ENCODE measurements at places on chromosomes 1 and 21.

- DNase-seq, result no peak
Observed at GRCh38 chr1:185663771-185664296, 70.4 kb upstream of the HMCN1 start.

GRCh38 chr1:110746644-110747259, 72.0 kb upstream of the KCNA3 start:
- no peak for DNase-seq

GRCh38 chr1:219880765-219881457, 47.4 kb downstream of the SLC30A10 start:
- DNase-seq, result no peak

DNA sequence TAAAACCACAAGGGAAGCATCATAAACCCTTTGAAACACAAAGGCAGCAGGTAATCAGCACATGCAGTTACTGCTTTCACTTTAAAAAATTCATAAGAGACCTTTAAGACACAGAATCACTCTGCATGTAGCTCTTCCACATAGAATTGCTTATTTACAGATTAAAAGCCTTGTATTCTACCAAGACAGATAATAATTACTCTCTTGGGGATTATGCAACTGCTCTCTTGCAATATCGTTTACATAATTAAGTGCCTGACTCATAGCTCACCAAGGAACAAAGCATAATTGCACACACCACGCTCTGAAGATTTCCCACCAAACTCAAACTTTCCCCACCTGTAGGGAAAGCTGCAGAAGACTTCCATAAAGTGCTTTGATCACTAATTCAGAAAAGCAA, 87.9 kb downstream of the VAV3 start:
- no peak for DNase-seq

DNA sequence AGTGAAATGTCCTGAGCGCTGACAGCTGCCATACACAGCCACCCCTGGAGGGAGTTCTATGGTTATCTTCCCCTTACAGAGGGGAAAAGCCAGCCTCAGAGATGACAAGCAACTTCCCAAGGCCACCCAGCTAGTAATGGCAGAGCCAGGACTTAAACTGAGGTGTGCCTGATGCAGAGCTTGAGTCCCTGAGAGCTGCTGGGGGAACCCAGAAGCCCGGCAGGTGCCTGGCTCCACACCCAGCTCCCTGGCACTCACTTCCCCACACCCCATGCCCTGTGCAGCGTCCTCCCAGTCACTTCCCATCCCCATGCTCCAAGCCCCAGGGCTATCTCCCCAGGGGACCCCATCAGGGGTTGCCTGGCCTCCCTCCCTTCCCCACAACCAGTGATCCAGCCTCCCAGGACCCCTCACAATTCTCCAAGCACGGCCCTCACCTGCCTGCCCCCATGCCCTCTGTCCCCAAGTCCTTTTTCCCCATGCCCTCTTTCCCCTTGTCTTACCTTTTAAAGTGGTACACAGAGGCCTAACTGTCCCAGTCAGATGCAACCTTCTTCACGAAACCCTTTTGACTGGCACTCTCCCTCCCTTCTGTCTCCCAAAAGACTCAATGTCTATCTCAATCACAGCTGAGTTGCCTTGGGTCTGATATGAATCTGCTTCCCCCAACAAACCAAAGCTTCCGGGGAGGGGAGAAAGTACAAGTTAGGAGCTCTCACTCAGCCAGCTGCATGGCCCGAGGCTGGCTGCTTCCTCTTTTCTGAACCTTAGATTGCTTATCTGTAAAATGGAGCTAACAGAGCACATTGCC, 39.8 kb upstream of the LRP8 start:
- DNase-seq, result no peak

GRCh38 chr1:105027838-105028471, 1278.3 kb downstream of the AMY1C start:
- no peak for DNase-seq

- peak; percentile 98 for DNase-seq
Observed at GRCh38 chr21:33915368-33916199, at the start of gene ATP5PO. ATP5PO (minus strand) TSS chr21:33915804; CDS start chr21:33915763, 41 bp downstream.

DNA sequence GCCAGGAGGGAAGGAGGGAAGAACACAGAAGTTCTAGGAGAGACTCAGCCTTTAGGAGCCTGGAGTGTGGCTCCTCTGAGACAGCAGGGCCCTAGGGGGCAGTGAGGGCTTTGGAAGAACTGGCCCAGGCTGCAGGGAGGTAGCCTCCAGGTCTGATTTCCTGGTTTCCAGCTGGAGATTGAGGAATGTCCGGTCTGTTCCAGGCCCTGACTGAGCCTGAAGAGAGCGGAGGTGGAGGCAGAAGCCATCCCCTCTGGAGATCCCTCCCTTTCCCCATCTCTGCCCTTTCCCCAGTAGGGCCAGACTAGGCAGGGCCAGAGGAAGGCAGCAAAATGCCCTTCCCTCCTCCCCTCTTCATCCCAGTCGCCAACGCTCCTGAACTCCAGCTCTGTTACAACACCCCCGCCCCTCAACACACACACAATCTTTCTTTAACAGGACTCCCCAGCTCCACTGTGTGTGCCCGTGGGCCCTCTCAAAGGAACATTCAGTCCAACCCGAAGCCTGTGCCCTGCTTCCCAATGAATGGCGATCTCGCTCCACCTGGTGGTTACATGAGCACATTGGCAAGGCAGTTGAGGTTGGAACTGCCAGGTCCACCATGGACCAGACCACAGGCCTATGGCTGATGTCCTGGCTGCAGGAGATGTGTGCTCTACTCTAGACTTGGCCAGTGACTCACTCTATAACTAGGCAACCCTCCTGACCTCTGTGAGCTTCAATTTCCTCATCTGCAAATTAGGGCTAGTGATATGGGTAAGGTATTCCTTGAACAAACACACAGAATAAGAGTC, 32.0 kb downstream of the MAP7D1 start:
- DNase-seq, result peak; percentile 79

DNA sequence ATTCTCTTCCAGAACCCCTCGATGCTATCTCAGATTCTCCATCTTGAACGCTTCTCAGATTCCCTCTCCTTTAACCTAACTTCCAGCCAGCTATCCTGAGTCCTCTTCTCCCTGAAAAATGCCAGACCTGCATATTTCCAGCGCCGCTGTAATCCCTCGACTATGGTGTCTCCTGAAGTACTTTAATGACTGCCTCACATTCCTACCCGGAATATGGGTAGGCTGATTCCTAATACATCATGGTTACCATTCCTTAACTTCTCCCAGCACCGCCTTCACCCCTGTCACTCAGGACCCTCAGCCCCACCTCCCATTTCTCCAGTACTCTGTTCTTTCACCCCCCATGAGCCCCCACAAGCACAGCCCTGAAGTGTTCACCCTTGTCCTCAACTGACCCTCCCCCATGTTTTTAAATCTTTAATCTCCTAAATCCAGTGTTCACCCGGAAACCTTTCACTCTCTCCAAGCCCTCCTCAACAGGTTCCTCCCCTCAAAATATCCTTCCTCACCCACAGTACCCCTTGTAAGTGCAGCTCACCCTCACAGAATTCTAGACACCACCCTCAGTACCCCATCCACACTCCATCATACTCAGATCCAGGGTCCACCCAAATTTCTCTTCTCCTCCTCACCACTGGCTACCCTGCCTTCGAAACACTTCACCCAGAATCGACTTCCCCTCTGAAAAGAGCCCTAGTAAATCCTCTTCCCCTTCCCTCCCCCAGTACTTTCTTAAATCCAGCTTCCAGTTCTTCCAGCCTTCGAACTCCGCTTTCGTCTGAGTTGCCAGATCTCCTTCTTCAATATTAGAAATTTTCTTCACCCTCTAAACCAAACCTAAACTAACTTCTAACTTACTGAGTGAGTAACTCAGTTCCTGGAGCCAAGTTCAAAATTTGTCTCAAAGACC, 922 bp downstream of the CPT2 start:
- DNase-seq, result peak; percentile 15

GRCh38 chr1:181081395-181081794, 7.1 kb upstream of the IER5 start:
- peak; percentile 24 for DNase-seq

DNA sequence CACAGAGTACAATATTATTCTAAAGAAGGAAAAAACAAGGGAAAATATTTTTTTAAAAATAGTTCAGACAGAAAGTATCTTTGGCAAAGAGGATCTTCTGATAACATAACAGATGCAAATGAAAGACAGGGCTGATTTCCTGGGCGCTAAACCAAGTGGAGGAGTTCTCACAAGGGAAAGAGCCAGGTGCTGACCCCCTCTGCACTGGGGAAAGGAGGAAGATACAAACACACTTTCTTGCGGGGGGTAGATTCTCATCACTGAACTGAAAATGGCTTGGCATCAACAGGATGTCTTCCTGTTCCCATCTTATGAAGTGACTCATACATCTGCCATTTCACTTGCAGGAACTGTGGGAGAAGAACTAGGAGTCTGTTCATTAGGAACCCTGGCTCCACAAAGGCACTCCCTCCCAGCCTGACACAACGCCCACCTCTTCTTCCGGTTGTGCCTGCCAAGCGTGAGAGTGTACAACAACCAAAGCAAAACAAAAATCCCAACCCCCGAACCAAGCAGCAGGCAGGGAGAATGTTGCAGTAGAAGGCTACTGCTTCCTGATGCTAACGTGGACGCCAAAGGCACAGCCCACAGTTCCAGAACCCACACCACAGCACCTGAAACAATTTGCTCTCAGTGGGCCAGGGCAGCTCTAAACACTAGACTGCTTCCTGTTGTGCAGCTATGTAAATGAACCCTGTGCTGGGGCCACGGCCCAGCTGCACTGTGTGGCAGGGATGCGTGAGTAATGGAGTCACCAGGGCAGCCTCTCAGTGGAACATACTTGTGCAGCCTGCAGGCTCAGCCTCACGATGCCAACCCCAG, 51.0 kb downstream of the GADD45A start:
- DNase-seq, result peak; percentile 95

DNA sequence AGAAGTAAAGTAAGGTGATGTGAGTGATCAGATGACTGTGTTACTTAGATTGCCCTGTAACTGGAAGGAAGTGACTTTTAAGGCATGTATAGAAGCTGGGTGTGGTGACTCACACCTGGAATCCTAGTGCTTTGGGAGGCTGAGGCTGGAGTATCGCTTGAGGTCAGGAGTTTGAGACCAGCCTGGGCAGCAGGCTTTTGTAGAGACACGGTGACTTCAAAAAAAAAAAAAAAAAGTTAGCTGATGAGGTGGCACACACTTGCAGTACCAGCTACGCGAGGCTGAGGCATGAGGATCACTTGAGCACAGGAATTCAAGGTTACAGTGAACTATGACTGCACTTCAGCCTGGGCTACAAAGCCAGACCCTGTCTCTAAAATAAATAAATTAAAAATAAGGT, 2.3 kb upstream of the USP16 start:
- DNase-seq, result no peak

DNA sequence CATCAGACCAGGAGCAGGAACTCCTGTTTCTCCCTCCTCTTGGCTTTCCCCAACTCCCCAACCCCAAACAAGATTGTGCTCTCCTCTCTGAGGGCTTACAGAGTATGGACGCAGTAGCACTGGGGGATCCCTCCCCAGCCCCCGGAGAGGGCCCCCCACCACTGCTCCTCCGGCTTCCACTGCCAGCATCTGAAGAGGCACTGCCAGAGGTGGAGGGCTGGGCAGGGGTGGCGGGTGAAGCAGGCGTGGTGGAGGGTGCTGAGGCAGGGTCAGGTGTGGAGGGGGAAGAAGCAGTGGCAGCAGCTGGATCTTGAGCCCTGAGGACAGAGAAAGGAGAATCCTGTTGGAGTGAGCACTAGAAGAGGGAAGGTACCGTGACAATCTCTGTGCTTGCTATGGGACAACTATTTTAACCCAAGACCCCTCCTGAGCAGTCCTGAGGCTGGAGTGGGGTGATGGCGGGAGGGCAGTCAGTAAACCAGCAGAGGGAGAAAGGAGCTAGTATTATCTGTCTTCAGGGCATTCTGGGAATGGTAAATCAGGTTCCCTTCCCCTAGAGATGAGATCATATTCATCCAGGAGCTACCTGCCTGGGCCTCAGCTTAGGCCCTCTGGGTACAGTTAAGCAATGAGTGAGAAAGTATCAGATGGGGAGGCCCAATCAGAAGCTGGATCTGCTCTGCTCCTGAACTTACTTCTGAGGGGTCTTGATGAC, 2.4 kb downstream of the UBQLN4 start:
- no peak for DNase-seq
